ENCODE measurements at places on chromosomes 13 and 19.

GRCh38 chr19:4386041-4386782 lies 14.1 kb downstream of the SH3GL1 start:
- no peak for DNase-seq

GRCh38 chr19:51594774-51595109 lies 23.7 kb downstream of the ZNF175 start:
- DNase-seq = no peak

DNA sequence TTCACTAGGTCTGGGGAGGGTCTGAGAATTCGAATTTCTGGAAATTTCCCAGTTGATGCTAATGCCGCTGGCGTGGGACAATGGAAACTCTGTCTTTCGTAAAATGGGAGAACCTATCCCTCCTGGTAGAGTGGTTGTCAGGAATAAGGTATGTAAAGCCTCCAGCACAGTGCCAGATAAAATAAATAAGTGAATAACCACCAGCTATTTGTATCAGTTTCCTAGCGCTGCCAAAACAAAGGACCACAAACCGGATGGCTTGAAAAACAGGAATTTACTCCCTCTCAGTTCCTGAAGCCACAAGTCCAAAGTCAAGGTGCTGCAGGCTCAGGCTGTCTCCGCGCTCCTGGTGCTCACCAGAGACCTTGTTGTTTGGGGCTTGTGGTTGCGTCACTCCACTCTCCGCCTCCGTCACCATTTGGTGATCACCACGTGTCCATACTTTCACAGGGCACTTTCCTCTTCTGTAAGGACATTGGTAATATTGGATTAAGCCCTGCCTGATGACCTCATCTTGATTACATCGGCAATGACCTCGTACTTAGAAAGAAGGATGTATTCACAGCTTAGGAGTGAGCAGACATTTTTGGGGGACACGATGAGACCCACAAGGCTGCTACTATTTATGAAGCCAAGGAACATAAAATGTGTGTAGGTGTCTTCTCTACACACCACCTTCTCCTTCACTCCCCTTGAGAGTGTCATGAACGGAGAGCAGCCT lies 428.5 kb downstream of the IRS2 start:
- no peak for DNase-seq

- DNase-seq = no peak
Measured at GRCh38 chr19:45814166-45814780, 835 bp downstream of the RSPH6A start.

DNA sequence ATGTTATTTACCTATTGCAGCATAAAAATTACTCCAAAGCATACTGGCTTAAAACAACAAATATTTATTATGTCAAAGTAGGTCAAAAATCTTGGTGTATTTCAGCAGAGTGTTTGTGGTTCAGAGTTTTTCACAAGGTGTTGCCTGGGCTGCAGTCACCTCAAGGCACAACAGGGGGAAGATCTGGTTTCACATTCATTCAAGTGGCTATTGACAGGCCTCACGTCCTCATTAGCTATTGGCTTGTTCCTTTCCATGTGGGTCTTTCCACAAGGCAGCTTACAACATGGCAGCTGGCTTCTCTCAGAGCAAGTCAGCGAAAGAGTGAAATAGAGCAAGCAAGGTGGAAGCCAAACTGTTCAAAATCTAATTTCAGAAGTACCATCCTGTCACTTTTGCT lies 602.9 kb downstream of the OLFM4 start:
- DNase-seq = no peak

DNA sequence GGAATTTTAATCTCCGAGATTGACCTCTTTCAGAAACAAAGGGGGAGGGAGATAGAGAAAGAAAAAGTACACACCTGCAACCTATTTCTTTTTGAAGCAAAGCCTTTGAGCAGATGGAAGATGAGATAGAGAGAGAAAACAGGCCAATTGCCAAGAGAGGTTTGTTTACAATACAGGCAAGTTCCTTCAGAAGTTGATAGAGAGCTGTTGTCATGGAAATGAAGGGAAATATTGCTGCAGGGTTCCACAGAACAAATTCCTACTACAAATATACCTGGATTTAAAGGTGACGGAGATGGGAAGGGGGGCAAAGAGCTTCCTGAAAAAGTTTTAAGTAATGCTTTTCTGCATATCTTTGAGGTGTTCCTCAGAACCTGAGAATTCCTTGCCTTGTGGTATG lies 388.4 kb downstream of the NDFIP2 start:
- DNase-seq = no peak

DNA sequence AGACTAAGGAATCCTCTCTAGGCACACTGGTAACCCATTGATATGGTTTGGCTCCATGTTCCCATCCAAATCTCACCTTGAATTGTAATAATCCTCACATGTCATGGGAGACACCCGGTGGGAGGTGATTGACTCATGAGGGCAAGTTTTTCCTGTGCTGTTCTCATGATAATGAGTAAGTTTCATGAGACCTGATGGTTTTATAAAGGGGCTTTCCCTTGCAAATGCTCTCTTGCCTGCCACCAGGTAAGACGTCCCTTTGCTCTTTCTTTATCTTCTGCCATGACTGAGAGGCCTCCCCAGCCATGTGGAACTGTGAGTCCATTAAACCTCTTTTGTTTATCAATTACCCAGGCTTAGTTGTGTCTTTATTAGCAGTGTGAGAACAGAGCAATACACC lies 81.4 kb upstream of the GPC6 start:
- DNase-seq = no peak

- no peak for DNase-seq
Measured at GRCh38 chr19:45764945-45765701, 3.9 kb downstream of the SIX5 start.

DNA sequence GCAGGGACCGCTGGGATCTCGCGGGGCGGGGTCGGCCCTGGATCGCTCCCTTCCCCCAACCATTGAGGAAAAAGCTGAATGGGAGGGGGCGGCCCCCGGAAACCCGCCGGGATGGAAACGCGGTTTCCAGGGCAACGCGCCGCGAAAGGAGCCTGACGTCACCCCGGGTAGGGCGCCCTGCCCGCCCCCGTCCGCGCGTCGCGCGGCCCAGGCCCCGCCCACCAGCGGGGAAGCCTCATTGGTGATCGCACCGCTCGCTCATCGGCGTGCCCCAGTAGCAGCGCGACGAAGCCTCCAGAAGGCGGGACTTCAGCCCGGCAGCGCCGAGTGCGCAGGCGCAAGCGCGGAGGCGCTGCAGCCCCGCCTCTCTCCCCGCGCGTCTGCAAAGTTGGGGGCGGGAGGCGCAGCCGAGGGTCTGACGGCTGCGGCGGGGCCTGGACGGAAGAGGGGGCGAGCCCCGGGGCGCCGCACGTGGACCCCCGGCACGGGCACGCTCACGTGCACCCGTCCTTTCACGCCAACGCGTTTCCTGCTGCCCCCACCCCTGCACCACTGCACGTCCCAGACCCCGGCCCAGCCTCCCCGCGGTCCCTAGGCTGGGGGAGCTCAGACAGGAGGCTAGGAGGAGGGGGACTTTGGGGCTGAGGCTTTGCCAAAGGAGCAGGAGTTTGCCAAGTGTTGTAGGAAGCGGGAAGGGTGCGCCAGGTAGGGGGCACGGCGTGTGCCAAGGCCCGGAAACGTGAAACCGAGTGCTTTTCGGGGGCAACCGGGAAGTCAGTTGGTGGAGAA lies 8.2 kb upstream of the CIRBP start:
- peak; percentile 98 for DNase-seq

GRCh38 chr19:8080832-8081231 lies 28.3 kb downstream of the CCL25 start:
- DNase-seq = no peak

DNA sequence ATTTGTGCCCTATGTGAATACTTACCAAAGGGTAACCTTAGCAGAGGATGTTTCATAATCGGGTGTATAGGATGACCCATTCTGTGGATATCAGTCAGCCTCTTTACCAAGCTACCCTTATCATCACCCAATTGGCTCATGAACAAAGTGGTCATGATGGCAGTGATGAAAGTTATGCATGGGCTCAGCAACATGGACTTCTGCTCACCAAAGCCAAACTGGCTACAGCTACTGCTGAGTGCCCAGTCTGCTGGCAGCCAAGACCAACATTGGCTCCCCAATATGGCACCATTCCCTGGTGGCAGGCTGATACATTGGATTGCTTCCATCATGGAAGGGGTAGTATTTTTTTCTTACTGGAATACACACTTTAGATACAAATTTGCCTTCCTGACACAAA lies 5.7 kb upstream of the ZNF461 start:
- no peak for DNase-seq

DNA sequence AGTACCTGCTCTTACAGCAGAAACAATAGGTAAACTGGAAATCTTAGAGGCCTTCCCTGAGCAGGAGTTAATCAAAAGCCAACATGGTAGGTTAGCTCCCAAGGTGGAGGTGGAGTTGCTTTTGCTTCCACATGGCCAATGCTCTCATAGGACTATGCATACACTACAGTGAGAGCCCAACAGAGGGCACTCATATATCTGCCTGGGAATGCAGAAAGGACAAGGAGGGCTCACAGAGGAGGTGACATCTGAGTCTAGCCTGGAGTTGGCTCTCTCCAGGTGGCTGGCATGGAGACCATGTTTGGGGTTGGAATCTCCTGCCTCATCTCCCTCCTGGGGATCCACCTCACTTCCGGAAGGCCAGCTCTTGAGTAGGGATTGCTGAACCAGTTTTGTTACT lies 34.6 kb downstream of the ATP8A2 start:
- DNase-seq = no peak

DNA sequence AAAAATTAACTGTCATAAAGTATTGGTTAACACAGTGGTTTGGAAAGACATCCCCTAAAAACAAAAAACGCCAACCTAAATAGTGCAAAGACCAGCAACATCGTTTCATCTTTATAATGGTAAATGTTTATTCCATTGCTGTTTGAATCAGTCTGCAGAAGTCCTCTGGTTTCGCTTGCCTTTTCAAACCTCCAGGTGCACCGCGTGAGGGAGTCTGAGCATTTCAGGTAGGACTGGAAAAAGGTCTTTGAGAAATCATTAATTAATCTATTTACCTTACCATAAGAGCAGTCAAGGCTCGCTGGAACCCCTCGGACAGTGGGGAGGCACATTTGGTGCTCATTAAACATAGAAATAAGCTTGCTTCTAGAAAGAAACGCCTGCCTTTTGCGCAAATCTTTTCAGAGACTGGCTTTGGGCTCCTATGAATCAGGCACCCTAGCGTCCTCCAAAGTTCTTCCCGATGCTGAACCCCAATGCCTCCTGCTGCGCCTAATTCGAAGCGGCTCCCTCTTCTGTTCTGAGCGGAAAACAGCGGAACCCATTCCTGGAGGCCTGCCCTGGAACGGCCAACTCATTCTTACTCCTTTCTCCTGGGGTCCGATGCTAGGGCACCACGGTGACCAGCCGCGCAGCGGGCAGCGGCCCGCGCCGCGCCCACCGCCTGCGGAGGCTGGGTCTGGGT lies 951 bp upstream of the MTUS2 start:
- DNase-seq = no peak

- DNase-seq = no peak
Measured at GRCh38 chr19:42424712-42425131, 2.5 kb downstream of the LIPE start.

- DNase-seq = no peak
Measured at GRCh38 chr19:1676351-1677266, 24.2 kb upstream of the TCF3 start.

- no peak for DNase-seq
Measured at GRCh38 chr13:40786568-40786996, 2.8 kb upstream of the SLC25A15 start.

DNA sequence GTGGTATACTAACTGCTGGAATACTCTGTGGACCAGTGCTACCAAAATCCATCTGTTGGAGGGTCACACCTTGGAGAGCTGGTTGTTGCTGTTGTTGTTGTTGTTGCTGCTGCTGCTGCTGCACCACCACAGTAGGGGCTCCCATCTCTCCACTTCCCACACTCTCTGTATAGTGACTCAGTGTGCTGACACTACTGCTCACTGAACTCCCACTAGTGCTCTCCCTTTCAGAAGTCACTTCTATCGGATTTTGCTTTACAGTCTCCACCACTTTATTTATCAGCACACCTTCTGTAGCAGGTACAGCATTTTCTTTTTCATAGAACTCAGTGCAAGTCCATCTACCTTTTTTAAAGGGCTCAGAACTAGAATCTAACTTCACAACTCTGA lies 1.7 kb downstream of the TSC22D1 start:
- DNase-seq = no peak

DNA sequence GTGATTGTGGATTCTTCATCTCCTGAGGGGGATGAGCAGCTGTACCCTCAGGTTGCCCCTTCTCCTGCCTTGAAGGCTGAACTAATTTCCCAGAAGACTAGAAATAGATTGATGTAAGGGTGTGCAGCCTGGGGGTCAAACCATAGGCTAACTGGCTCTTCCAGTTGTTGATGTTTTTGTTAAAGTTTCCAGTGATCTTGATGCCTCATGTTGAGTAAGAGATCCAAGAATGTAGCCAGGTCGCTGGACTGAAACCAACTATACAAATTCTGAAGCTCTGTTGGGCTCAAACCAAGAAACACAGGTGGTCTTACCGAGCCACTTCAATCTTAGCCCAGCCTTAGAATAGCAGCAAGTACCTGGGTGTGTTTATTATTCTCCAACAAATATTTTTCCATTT lies 391.8 kb downstream of the KLF5 start:
- no peak for DNase-seq

GRCh38 chr19:22604571-22605274 lies 29.4 kb upstream of the ZNF492 start:
- no peak for DNase-seq

DNA sequence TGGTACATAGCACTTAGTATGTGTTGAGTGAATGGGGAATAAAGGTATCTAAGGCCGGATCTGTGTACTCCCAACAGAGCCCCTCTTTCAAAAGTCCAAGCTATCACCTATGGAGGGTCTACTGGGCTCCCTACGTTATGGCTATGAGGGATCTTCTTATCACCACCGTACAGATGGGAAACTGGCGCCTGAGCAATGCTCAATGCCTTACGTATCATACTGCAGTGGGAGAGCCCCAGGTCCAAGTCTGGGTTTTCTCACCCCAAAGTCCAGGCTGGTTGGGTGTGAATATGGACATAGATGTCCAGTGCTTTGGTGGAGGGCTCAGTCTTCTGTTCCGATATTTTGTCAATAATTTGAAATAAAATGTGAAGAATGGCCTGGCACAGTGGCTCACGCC lies 13.1 kb upstream of the GGACT start:
- no peak for DNase-seq

GRCh38 chr19:15759962-15760565 lies 22.3 kb downstream of the OR10H3 start:
- DNase-seq = peak; percentile 25
